ENCODE measurements at places on chromosomes 1 and 21.

DNA sequence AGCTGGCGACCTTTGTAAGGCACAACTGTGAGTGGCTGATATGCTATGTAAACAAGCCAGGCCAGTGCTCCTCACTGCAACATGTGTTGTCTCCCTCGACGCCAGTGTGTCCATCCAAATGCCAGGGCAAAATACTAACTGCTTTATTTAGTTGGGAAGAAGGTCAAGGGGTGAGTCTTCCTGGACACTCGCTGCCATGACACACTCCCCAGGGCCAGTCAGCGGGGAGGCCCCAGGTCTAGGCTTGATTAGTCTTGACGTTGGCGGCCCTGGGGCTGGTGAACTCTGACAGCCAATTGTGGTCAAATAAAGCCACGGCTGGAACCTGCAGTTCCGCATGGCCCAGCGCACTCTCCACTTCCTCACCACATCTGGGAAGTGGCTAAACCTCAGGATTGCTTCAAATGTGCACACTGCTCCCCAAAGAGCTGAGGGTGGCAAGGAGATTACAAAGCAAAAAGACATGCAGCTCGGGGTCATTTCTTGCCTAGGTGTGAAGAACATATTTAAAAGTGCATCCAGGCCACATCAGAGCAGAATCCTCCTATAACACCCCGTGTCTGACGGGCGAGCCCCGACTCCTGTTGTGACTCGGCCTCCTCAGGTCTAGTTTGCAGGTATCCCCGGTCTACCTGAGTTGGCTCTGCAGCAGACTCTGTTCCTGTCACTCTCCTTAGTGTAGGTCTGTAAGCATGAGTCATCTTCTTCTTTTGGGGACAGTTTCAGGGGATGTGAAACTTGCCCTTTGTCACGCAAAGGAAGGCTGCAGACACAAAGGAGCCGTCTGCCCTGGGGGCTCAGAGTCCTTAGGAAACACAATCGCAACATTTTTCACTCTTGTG is 183.5 kb downstream of the RUNX1 start:
- DNase-seq, result no peak

GRCh38 chr1:101183388-101183699 is 53.5 kb upstream of the S1PR1 start:
- DNase-seq, result no peak

DNA sequence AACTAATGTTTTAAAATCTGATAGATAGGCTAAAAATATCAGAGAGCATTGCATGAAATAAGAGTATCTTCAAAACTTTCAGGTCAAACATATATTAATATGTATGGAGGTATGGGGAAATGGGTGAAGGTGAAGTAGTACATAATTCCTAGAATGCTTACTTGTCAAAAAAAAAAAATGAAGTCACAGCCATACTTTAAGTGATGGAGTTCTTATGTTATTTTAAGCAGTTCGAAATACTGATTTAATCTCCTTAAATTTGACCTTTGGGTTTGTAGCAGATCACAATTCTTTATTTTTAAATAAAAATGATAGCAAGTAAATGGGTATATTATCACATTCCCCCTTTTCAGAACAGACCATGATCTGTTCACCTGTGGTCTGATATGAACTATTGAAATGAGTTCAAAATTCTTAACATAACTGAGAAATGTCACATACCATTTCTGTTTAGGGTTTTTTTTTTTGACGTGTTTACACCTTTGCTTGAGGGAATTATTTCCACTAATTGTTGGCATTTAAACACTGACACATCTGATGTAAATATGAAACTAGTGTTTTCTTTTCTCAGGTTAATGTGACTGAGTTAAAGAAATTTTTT is 220.2 kb downstream of the GREM2 start:
- no peak for DNase-seq

DNA sequence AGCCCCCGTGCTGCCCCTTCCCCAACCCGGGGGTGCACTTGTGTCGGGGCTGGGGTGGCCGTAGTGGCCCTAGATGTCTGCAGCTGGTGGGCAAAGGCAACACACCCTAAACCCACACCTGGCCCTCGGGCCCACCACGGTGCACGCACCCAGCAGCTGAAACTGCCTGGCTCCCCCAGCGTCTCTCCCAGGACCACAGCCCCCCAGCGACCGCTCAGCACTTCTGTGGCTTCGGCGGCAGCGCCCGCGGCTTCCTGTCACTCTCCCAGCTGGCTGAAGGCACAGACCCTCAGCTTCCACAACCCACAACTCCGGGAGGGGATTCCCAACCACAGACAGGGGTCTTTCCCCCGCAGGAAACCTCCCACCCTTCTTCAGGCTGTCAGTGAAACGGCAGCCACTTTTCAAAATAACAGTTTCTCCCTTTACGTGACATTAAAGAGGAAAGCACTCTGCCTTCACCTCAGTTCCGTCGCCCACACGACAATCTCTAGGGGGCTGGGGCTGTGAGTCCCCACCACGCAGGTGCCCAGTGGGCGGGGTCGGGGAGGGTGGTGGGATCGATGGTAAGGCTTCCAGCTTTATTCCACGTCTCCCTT is 40.7 kb upstream of the COL6A2 start:
- no peak for DNase-seq

- no peak for DNase-seq
These were observed 444.6 kb downstream of the AJAP1 start for GRCh38 chr1:5098981-5099385.

DNA sequence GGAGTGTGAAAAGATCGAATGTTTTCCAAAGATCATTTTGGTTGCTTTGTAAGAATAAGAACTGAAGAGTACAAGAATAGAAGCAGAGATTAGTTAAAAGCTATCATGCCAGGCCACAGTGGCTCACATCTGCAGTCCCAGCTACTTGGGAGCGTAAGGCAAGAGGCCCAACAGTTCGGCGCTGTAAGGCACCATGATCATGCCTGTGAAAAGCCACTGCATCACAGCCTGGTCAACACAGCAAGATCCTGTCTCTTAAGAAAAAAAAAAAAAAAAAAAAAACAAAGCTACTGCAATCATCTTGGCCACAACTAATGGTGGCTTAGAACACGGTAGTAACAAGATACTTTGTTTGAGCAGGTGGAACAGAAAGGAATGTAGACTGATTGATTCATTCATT is 116.2 kb downstream of the EIF4G3 start:
- no peak for DNase-seq

- DNase-seq, result no peak
These were observed 10.4 kb upstream of the UHMK1 start for GRCh38 chr1:162487241-162487640.

- no peak for DNase-seq
These were observed 801 bp upstream of the ANXA9 start for GRCh38 chr1:150981177-150981804.

DNA sequence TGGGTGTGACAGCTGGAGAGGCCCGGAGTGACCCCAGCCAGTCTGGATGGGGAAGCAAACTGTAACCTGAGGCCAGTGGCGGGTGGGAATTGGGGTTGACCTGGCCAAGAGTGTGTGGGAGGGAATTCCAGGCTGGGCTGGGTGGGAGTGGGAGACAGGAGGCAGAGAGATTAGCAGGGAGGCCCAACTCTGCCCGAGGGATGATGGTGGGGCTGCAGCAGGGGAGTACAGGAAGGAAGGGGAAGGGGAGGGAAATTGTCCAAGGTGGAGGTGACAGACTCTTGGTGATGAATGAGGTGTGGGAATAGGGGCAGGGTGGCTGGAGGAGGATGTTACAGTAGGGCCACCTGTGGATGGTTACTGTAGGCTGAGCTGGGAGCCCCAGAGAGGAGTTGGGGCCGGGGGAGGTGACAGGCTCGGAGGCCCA is 40.4 kb downstream of the HUNK start:
- no peak for DNase-seq

DNA sequence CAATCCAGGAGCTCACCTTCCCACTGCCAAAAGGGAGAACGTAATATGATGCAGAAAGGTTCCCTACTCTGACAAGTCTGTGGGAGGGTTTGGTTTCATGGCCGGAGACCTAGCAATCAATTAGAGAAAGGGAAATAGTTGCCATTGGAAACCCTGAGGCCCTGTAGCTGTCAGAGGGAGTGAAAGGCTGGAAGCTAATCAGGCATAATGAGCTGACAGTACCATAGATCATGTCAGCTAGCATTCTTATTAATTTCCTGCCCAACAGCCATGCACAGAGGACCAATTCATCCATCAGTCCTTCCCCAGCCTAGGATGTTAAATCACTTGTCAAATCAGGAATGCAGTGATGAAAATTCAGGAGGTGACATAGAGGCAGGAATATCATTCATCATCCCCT is 527.3 kb downstream of the PLPP3 start:
- DNase-seq, result no peak

DNA sequence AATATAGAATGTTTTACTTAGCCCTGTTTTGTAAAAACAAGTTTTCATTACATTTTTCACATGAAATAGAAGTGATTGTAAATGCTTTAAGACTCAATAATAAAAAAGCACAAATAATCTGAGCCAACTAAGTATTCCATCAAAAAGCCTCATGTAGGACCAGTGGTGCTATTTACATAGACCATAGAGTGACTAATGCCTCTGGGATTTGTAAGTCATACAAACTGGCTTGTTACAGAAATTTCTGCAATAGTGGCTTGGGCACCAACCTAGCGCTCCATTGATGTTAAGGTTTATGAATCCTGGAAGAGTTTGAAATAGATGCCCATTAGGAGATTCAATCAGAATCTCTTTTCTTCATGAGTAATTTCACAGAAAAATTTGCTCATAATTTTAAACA is 31.9 kb downstream of the ZMYM1 start:
- no peak for DNase-seq

- DNase-seq, result no peak
These were observed 160.2 kb upstream of the COA6 start for GRCh38 chr1:234212764-234213657.

DNA sequence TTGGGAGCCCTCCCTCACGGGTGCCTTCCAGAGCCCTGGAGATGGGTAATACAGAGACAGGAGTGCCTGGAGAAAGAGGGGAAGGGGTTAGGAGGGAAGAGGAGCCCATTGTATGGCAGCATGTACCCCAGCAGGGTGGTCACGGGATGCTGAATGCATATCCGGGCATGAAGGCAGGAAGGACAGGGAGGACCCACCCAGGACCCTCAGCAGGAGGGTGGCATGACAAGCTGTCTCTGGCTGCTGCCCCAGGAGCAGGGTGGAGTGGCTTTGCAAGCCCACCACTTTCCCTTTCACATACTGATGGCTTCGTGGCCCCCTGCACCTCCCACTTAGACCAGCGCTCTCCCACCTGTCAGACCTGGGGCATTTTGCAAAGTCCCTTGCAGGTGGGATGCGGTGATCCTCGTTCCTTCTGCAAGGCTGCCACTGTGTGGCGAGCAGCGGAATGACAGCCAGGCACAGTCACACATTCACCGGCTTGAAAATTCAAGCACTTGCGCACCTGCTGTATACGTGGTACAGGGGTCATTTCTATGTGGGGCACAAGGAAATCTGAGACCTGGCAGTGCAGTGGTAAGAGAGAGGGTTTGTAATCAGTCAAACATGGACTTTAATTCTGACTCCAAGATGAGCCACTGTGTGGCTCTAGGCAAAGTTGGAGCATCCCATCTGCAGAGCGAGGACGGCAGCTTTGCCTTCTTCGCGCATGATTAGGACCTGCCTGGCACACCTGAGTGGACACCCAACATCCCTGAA is 53.2 kb upstream of the TMEM51 start:
- DNase-seq, result no peak
